ENCODE measurements at places on chromosomes 6 and 20.
A peak's percentile ranks its signal among the peaks of the same experiment; 100 is the strongest.

- no peak for DNase-seq
Observed at GRCh38 chr6:149897015-149897697, 757 bp downstream of the RAET1E start.

- no peak for DNase-seq
Observed at GRCh38 chr20:22819784-22820183, 215.3 kb upstream of the SSTR4 start.

GRCh38 chr6:36052097-36052496 is 24.5 kb downstream of the MAPK14 start:
- DNase-seq: no peak

GRCh38 chr6:154864066-154864430 is 130.8 kb downstream of the SCAF8 start:
- no peak for DNase-seq

DNA sequence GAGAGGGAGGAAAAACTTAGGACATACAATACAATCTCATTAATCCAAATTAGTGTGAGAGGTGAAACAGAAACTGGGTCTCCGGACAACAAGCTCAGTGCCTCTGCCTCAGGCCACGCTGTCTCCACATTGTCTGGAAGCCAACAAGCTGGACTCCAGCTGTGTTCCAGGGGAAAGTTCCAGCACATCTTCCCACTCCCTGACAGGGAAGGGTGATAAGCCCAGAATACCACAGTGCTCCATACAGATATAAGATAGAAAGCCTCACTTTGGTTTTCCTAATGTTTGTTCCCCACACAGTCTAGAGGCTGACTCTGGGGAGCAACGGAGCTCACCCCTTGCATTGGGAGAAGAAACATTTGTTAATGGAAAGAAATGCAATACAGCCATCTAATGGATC is 117.1 kb upstream of the SPTLC3 start:
- no peak for DNase-seq

DNA sequence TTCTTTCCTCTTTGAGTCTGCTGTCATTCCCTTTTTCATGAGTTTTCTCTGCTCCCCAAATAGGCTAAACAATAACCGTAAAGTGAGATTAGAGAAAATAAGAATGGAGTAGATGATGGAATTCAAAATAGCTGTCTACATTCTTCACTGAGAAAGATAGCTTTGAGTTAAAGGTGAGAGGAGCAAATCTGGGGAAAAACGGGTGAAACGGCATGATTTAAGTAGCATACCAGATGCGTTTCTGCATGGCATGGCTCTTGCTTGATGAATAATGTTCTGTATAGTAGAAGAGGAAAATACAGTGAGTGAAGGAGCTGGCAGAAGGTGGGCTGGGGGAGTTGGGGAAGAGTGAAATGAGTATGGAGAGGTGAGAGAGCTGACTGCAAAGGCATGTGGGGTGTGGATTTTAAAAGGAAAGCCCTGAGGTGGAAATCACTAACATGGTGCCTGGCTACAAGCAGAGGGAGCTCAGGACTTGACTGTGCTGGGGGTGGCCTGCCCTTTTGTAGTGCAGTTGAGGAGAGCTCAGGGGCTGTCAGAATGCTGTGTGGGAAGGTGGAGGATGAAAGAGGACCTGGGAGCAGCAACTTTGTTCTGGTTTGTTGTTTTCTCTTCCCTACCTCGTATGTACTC is 8.8 kb downstream of the BICRAL start:
- DNase-seq: peak; percentile 8

Measured in NT2/D1 (cell line).